ENCODE measurements at places on chromosomes 7 and 10. TPM values are rescaled to one million over a fixed set of nuclear protein-coding genes. Genes with fewer than 3 reads are reported as not detected.

The CTAGE8 gene
- 0.46 TPM for polyA plus RNA-seq

The KCNIP2 gene
- polyA plus RNA-seq = 1.00 TPM

The NPC1L1 gene
- polyA plus RNA-seq = 0.03 TPM

The MARVELD1 gene
- polyA plus RNA-seq = 6.4 TPM

The ALOX5 gene
- polyA plus RNA-seq = 69.3 TPM

The NME8 gene
- 1.3 TPM for polyA plus RNA-seq

The AOC1 gene
- polyA plus RNA-seq = 0.03 TPM

The FFAR4 gene
- 0.02 TPM for polyA plus RNA-seq

The PTPN12 gene
- polyA plus RNA-seq = 36.6 TPM

The EBLN1 gene
- not detected for polyA plus RNA-seq

The GSDME gene
- 4.1 TPM for polyA plus RNA-seq

The CYP2E1 gene
- 1.2 TPM for polyA plus RNA-seq

The FRMPD2 gene
- not detected for polyA plus RNA-seq

Measured in spleen (tissue), 13 donors.